ENCODE measurements at places on chromosomes 5 and 9.

DNA sequence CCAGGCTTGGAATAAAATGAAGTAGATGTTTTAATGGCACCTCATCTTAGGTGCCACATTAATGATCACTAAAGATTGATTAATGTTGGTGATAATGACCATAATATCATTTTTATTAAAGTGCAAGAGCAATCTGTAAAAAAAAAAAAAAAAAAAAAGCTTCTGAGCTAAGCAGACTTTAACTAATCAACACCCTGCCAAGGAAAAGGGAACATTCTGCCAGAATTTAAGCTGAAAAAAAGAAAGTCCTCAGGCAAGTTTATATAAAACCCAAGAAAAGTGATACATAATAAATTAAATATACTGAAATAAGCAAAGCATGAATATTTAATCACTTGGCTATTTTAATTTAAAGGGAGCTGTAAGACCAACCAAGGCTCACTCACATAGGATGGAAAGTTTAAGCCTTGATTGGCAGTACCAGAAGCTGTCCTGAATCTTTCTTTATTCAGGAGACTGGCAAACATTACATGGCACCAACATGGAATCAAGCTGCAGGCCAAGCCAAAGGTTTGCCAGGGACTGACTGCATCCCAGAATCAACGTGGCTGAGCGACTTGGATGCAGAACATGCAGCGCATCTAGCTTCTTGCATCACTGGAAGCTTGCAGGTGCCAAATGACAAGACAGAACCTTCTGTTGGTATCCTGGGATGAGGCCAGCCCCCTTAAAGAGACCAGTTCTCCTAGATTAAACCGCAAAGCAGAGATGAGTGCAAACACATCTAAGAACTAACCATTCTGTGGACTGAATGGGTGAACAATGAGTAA lies 413.6 kb downstream of the ENC1 start:
- DNase-seq, result no peak

- DNase-seq, result no peak
Measured at GRCh38 chr5:130884023-130884422, 281.0 kb downstream of the HINT1 start.

- no peak for DNase-seq
Measured at GRCh38 chr9:15158064-15158463, 149.0 kb downstream of the TTC39B start.

DNA sequence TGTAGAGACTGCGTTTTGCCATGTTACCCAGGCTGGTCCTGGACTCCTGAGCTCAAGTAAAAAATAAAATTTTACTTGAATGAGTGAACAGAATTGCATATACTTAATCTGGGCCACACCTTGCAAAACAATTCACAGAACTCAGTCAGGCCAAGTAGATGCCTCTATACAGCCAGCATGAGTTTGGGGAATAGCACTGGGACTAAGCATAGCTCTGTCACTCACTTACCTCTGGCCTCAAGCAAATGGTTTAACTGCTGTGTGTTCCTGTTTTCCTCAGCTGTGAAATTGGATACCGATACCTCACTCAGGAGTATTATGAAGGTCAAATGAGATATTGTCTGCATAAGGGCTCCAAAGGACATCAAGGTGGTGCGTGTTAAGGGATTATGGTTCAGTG lies 10.9 kb upstream of the FRMPD1 start:
- DNase-seq, result no peak

- peak; percentile 22 for DNase-seq
Measured at GRCh38 chr9:84945878-84946538, 276.5 kb downstream of the NTRK2 start.

GRCh38 chr9:20945269-20945668 lies 86.2 kb downstream of the HACD4 start:
- no peak for DNase-seq

DNA sequence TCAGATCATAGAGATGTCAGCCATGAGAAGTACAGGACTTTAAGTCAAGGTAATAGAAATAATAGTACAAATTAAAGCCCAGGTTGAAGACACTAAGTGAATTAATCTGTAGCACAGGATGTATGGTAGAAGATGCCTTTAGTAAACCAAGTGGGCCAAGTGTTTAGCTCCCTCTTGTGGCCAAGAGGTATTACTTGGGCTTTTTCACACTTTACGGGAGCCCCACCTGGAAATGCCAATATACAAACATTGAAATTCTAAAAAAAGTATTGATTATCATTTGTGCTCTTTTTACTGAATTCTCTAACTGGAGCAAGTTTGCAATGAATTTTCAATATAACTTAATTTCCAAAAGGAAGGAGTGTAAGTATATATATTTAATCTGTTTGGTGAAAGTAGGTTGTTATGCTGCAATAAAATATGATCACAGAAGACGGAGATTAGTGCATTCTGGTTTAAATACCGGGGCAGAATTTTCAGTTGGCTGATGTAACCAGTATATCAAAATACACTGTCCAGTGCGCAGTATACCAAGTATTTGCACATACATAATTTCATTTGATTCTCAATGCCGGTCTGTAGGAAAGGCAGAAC lies 84.7 kb downstream of the PARP8 start:
- peak; percentile 60 for DNase-seq

GRCh38 chr5:64487283-64487682 lies 18.5 kb upstream of the RGS7BP start:
- no peak for DNase-seq

- peak; percentile 76 for DNase-seq
Measured at GRCh38 chr9:4106760-4107143, 193.1 kb downstream of the GLIS3 start.

GRCh38 chr5:127649018-127649439 lies at the start of gene CTXN3:
CTXN3 (plus strand) TSS chr5:127649082; CDS start chr5:127657522, 8,440 bp downstream.
- no peak for DNase-seq

GRCh38 chr9:126335837-126336735 lies 9.5 kb downstream of the MVB12B start:
- no peak for DNase-seq

DNA sequence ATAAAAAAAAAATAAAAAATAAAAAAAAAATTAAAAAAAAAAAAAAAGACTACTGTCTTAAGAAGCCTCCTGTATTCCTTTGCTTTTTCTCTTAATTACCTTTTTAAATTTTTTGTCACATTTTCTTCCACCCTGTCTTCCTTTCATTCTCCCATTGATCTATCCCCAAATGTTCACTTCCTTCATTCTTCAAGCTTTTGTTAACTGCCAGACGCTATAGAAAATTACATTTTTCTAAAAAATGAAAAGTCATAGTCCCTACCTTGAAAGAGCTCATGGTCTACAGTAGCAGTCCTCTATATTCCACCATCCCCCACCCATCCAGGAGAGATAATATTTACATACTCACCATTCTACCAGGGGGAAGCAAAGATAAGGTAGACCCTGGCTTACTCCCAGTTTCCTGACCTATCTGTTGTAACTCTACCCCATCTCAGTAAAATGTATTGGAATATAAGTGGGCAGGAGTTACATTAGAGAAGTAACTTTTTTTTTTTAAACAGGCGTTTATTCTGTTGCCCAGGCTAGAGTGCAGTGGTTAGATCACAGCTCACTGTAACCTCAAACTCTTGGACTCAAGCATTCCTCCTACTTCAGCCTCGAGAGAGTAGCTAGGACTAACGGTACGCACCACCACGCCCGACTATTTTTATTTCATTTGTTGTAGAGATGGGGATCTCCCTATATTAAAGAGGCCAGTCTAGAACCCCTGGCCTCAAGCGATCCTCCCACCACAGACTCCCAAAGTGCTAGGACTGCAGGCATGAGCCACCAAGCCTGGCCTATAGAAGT lies 3.8 kb upstream of the PRKAA1 start:
- no peak for DNase-seq

DNA sequence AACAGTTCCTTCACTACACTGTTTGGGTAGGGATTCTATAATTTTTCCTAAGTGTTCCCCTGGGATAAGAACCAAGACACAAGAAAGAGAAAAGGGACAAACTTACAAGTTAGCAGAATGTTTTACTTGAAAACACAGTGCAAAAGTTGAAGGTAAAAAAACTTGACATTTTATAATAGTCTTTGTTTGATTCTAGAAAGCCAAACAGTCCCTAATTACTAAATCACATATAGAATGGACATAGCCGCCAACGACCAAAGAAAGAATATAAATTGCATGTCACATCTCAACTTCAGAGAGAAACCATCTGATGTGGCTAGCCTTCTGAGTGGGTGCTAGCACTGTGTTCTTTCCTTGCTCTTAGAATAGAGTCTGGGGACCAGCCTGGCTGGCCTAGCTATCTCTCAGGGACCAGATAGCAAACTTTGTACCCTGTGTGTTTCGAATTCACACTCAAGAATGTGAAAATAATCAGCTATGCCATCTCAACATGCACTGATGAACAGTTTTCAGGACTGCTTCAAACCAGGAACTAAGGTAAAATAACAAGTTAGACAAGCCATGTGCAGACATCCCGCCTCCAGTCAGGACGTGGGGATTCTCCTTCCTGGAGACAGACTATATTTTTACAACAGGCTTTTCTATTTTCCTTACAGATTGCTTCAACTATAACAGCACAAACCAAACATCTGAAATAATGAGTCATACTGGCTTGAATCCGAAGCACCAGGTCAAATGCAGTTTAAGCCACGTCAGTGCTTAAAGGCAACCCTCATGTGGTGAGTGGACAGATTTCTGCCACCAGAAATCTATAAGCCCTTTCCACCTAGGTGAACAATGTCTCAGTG lies 53.7 kb downstream of the LHFPL2 start:
- DNase-seq, result peak; percentile 97
